Calu3 (cell line): ENCODE measurements at places on chromosomes 3 and 15. TPM values are rescaled to one million over a fixed set of nuclear protein-coding genes. Genes with fewer than 3 reads are reported as not detected.
A peak's percentile ranks its signal among the peaks of the same experiment; 100 is the strongest.

IL5RA gene
- total RNA-seq: not detected in 2 replicates

DNA sequence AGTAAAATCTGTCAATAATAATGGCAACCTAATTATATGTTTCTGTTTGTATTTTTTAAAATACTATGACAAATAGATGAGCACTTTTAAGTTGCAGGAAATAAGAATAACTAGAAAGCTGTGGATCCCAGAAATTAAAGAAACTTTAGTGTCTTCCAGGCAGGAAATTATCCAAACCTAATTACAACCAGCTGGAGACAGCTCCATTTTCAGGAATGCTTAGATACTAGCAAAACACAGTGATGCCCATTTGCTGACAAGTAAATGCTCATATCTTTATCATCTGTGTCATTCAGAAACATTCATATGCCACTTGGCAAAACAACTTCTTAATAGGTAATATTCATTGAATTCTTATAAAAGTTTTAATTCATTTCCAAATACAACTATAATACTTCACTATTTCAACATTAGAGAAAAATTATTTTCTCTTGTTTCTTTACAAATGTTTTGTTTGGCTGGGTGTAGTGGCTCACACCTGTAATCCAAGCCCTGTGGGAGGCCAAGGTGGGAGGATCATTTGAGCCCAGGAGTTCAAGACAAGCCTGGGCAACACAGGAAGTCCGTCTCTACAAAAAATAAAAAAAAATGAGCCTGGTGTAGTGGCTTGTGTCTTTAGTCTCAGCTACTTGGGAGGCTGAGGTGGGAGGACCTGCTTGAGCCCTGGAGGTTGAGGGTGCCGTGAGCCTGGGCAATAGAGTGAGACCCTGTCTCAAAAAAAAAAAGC, 169.1 kb upstream of the TSPAN3 start:
- no peaks in the 10 kb centered on the region for H3K36me3 ChIP-seq
- H3K27ac ChIP-seq: no peak overlapping the region
- no peaks in the 10 kb centered on the region for H3K27me3 ChIP-seq
- no peaks in the 10 kb centered on the region for H3K4me1 ChIP-seq

TMCO5A gene
- total RNA-seq: not detected in 2 replicates

DNA sequence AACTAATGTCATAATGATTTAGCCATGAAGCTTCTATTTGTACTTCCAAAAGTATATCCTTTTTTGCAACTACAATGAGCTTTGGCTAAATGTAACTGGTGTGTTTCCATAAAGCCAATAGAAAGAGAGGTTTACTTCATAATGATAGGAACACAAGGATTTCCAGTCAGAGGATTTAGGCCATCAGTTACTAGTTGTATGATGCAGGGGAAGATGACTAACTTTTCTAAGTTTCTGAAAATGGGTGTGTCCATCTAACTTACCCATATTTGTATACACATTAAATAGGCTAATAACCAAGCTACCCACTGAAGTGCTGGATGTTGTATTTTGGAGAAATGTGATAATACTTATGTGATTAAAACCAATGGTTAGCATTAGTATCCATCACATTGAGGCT, 55.7 kb downstream of the SLC4A7 start:
- H3K27me3 ChIP-seq: no peaks in the 10 kb centered on the region
- H3K36me3 ChIP-seq: peaks cover 26% of the 10 kb centered on the region
- no peak for DNase-seq
- no peak overlapping the region for H3K4me3 ChIP-seq
- no peak overlapping the region for H3K27ac ChIP-seq
- peaks cover 10% of the 10 kb centered on the region for H3K4me1 ChIP-seq

CD86 gene
- total RNA-seq: 0.24 TPM in 1 of 2 replicates, not detected in the other

DNA sequence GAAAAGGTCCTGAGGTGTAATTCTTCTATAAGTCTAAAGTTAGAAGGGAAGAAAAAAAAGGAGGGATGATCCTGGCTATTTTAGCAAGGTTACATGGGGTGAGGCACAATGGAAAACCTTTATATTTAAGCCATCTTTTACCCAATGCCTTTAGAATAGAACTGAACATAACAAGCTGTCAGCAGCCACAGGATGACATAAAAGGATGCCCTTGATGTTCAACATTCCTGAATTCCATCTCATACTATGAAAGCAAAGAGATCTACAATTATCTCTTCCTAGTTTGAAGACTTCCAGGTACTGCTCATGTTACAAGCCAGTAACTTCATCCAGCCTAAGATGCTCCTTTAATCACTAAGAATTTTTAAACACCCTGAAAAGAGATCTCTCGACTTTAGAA, 26.9 kb downstream of the NEK10 start:
- peaks cover 13% of the 10 kb centered on the region for H3K4me1 ChIP-seq
- no peak for DNase-seq
- H3K27me3 ChIP-seq: no peaks in the 10 kb centered on the region
- H3K36me3 ChIP-seq: peaks cover under 1% of the 10 kb centered on the region
- H3K4me3 ChIP-seq: no peak overlapping the region
- no peak overlapping the region for H3K27ac ChIP-seq

- peaks cover 7% of the 10 kb centered on the region for H3K36me3 ChIP-seq
- DNase-seq: no peak
- no peak overlapping the region for H3K27ac ChIP-seq
- no peaks in the 10 kb centered on the region for H3K27me3 ChIP-seq
- no peaks in the 10 kb centered on the region for H3K4me1 ChIP-seq
Observed at GRCh38 chr3:125246237-125246636, 33.7 kb upstream of the SLC12A8 start.

LRTM1 gene
- not detected in 2 replicates for total RNA-seq

DNA sequence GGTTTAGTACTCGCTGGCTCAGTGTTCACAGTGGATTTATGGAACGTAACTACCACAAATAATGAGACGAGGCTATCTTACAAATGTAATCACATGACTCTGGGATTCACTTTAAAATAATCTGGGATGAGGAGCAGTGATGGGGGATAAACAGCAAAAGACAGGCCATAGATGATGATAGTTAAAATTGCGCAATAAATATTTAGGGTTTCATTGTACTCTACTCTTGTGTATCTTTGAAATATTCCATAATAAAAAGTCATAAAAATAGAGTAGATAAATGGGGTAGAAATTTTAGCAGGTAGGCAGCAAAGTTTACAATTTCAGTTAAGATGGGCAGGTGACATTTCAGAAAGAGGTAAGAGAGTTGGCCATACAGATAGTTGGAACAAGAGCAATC, 196.6 kb downstream of the KCNMB2 start:
- no peaks in the 10 kb centered on the region for H3K27me3 ChIP-seq
- no peaks in the 10 kb centered on the region for H3K36me3 ChIP-seq
- no peaks in the 10 kb centered on the region for H3K4me1 ChIP-seq
- DNase-seq: no peak
- no peak overlapping the region for H3K27ac ChIP-seq

DNA sequence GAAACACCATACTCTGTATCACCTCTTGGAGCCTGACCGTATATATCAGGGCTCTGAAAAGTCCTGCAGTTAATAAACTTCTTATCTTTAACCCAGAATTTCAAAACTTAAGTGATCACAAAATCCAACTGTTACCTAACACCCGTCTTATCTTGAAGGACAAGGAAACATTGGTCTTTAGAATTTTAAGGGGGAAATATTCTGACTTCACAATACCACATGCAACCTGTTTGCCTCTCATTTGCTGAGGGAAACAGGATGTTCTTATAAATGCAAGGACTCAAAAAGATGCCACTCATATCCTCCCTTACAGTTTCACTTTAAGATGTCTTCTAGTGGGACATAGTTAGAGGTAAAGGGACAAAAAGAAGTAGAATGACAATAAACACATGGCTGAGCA, 67.9 kb downstream of the CRTC3 start:
- H3K4me1 ChIP-seq: peaks cover 18% of the 10 kb centered on the region
- H3K27ac ChIP-seq: no peak overlapping the region
- DNase-seq: no peak
- H3K27me3 ChIP-seq: no peaks in the 10 kb centered on the region

DNA sequence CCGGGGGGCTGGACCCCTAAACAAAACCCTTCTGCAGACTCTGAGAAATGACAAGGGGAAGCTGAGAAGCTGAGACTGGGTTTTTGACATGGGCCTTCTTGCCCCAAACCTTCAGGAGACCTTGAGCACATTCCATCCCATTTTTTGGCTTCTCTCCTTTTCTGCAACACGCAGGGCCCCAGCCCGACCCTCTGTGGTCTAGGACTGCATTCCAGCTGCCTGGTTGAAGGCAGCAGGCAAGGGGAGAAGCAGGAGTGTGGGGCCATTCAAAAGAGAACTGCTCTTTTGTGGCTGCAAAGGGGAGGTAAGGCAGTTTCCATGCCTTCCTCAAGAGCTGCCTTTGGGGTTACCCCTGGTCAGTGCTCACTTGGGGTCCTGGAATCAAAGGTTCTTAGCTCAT, 263.0 kb downstream of the TLE3 start:
- H3K4me3 ChIP-seq: no peak overlapping the region
- peaks cover 86% of the 10 kb centered on the region for H3K27me3 ChIP-seq
- H3K4me1 ChIP-seq: peaks cover 9% of the 10 kb centered on the region
- DNase-seq: no peak
- no peak overlapping the region for H3K27ac ChIP-seq
- H3K36me3 ChIP-seq: no peaks in the 10 kb centered on the region

GRCh38 chr15:70140543-70141375, 43.0 kb upstream of the TLE3 start:
- no peaks in the 10 kb centered on the region for H3K36me3 ChIP-seq
- peak; percentile 60 for DNase-seq
- H3K4me1 ChIP-seq: peaks cover 28% of the 10 kb centered on the region
- H3K4me3 ChIP-seq: peak overlapping the region; percentile 4
- peaks cover 57% of the 10 kb centered on the region for H3K27me3 ChIP-seq
- no peak overlapping the region for H3K27ac ChIP-seq

DNA sequence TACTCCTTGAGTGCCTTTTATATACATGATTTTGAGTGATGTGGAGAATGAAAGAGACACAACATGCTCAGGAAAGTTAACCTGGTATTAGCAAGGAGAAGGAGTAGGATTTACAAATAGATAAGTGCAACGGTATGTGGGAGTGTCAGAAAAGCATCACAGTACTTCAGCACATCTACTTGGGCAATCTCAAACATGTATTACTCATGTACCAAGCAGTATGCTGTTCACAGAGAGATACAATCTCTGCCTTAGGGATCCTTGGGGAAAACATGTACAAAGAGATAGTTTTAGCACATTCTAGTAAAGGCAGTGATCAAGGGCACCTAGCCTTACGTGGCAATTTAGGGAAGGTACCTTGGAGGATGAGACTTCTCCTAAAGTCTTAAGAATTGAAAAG, 146.5 kb downstream of the FILIP1L start:
- H3K4me3 ChIP-seq: no peak overlapping the region
- H3K27ac ChIP-seq: no peak overlapping the region
- no peaks in the 10 kb centered on the region for H3K36me3 ChIP-seq
- DNase-seq: no peak
- no peaks in the 10 kb centered on the region for H3K4me1 ChIP-seq

ROBO1 gene
- 29.6 and 33.9 TPM in 2 replicates for total RNA-seq

DNA sequence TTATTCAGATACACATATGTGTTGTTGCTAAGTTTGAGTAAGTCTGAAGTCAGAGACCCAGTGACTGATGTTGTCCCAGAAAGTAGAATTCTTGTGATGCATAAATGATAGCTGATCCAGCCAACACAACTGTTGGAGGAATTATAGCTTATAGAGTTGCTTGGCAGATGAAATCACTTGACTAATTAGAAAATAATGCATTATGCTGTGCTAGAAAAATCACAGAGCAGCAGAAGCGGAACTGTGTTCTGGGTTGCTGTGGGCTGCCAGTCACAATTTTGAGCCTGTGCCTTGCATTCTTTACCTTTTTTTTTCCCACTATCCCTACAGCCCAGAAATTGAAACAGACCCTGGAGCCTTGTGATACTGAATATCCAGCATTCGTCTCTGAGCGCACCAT, 90.0 kb upstream of the LRTM1 start:
- no peak overlapping the region for H3K4me3 ChIP-seq
- no peaks in the 10 kb centered on the region for H3K27me3 ChIP-seq
- H3K4me1 ChIP-seq: no peaks in the 10 kb centered on the region
- no peak for DNase-seq

TPRG1 gene
- total RNA-seq: 1.2 and 2.1 TPM in 2 replicates

- no peak overlapping the region for H3K27ac ChIP-seq
- no peaks in the 10 kb centered on the region for H3K36me3 ChIP-seq
- no peaks in the 10 kb centered on the region for H3K4me1 ChIP-seq
- no peak for DNase-seq
- H3K27me3 ChIP-seq: peaks cover 39% of the 10 kb centered on the region
- no peak overlapping the region for H3K4me3 ChIP-seq
Observed at GRCh38 chr3:30915782-30916181, 21.3 kb upstream of the GADL1 start.

KBTBD8 gene
- 4.1 and 5.9 TPM in 2 replicates for total RNA-seq

- peak overlapping the region; percentile 86 for H3K4me3 ChIP-seq
- H3K36me3 ChIP-seq: peaks cover 23% of the 10 kb centered on the region
- peaks cover 6% of the 10 kb centered on the region for H3K4me1 ChIP-seq
Observed at GRCh38 chr15:40693904-40694687, 878 bp upstream of the RAD51 start.

- peaks cover 35% of the 10 kb centered on the region for H3K36me3 ChIP-seq
- peaks cover 90% of the 10 kb centered on the region for H3K4me1 ChIP-seq
- DNase-seq: no peak
Observed at GRCh38 chr15:67136802-67137201, 71.4 kb downstream of the SMAD3 start.

PEX5L gene
- 0.24 TPM in 1 of 2 replicates, not detected in the other for total RNA-seq

DNA sequence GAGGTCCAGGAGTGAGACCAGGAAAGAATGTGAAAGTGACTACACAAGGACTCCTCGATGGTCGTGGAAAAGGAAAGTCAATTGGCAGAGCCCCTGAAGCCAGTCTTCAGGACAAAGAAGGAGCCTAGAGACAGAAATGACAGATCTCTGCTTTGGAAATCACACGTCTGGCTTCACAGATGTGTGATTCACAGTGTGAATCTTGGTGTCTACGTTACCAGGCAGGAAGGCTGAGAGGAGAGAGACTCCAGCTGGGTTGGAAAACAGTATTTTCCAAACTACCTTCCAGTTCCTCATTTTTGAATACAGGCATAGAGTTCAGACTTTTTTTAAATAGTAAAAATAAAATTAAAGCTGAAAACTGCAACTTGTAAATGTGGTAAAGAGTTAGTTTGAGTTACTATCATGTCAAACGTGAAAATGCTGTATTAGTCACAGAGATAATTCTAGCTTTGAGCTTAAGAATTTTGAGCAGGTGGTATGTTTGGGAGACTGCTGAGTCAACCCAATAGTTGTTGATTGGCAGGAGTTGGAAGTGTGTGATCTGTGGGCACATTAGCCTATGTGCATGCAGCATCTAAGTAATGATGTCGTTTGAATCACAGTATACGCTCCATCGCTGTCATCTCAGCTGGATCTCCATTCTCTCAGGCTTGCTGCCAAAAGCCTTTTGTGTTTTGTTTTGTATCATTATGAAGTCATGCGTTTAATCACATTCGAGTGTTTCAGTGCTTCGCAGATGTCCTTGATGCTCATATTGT, 6.0 kb downstream of the CCR2 start:
- DNase-seq: no peak
- no peak overlapping the region for H3K4me3 ChIP-seq
- H3K27ac ChIP-seq: no peak overlapping the region
- no peaks in the 10 kb centered on the region for H3K36me3 ChIP-seq
- no peaks in the 10 kb centered on the region for H3K4me1 ChIP-seq

- no peaks in the 10 kb centered on the region for H3K4me1 ChIP-seq
- no peak for DNase-seq
- no peaks in the 10 kb centered on the region for H3K36me3 ChIP-seq
- no peak overlapping the region for H3K4me3 ChIP-seq
- no peak overlapping the region for H3K27ac ChIP-seq
- H3K27me3 ChIP-seq: no peaks in the 10 kb centered on the region
Observed at GRCh38 chr3:54822206-54822605, 105.7 kb downstream of the LRTM1 start.
